Posterior vena cava (tissue), 2 donors: ENCODE measurements at places on chromosomes 7 and 10. TPM values are rescaled to one million over a fixed set of nuclear protein-coding genes. Genes with fewer than 3 reads are reported as not detected.

Gene MEOX2
- total RNA-seq: 38.2 TPM

Gene PTPRN2
- 1.6 TPM for total RNA-seq

Gene GIMAP2
- total RNA-seq: 8.3 TPM

Gene PAX2
- not detected for total RNA-seq

Gene IL6
- total RNA-seq: 65.6 TPM

Gene RHOBTB1
- total RNA-seq: 15.4 TPM

Gene PRKCQ
- 0.38 TPM for total RNA-seq

Gene ARHGAP12
- 32.6 TPM for total RNA-seq

Gene OR2A5
- not detected for total RNA-seq

Gene FLNC
- 856 TPM for total RNA-seq

Gene GIMAP8
- 12.9 TPM for total RNA-seq

Gene ZNF804B
- not detected for total RNA-seq
